ENCODE measurements at places on chromosomes 2 and 18.

DNA sequence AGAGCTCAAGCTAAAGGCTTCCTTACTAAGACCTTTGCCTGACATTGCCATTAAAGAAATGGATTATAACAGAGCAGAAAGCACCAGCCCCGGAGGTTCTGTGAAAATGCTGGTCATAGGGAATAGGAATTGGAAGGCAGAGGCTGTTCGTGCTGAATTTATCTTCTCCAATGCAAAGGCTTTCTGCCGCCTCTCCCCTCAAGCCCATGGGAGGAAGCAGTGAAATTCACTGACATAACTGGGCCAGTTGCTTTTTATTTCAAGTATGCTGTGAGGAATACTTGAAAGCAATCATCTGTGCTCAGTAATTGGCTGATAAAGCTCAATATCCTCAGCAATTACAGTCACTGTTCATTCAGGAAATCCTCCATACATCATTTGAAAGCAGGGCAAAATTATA lies 85.4 kb upstream of the LINC00305 start:
- no peak for DNase-seq

- no peak for DNase-seq
Measured at GRCh38 chr18:8828798-8829197, 123.4 kb downstream of the MTCL1 start.

DNA sequence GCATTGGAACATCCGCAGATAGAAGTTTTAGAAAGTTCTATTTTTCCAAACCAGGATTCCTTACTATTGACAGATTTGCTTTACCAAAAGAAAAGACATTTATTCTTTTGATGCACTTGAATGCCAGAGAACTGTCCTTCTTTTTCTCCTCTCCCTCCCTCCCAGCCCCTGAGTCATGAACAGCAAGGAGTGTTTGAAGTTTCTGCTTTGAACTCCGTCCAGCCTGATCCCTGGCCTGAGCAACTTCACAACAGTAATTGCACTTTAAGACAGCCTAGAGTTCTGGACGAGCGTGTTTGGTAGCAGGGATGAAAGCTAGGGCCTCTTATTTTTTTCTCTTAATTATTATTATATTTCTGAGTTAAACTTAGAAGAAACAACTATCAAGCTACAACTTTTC lies 33.6 kb downstream of the APCDD1 start:
- DNase-seq: no peak

- DNase-seq: no peak
Measured at GRCh38 chr2:59342166-59342565, 1101.0 kb upstream of the FANCL start.

GRCh38 chr2:10332402-10333246 lies 29.9 kb downstream of the HPCAL1 start:
- DNase-seq: no peak

DNA sequence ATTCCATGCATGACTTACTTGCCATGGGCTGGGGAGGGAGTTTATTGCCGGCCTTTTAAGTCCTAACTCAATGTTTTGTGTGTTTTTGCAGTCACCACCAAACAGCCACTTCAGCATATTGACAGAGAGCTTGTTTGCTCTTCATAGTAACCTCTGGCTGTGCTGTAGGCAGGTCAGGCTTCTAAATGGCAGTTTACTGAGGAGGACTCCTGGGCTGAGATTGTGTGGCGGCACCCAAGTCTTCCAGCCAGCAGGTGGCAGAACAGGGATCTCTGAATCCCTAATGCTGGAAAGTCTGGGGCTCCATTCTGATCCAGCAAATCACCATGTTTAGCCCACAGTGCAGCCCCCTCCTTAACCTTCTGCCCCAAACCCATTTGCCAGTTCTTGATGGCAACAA lies 121.2 kb downstream of the CAPN13 start:
- peak; percentile 19 for DNase-seq

DNA sequence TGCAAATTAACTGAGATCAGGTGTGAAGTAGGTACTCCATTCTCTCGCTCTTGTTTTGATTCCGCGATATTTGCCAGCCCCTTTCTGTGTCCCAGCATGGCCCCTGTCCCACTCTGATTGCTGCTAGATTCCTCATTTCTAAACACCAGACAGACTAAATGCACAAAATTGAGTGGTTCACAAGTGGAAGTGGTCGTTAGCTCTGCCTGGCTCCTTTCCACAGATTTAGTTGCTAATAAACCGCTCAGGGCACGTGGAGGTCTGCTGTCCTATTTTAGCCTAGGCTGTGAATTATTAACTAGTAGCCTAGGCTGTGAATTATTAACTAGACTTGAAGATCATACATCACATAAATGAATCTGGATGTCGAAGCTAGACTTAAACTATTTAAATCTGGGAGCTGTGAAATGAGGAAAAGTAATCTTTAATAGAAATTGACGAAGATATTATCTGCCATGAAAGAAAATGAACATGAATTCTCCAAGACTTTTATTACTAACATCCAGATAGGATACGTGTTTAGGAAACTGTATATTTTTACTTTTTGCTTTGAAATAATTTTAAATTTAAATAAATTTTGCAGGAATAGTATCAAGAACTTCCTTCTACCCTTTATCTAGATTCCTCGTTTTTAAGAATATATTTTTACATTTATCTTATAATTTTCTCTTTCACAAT lies 3.7 kb downstream of the IL1RL2 start:
- no peak for DNase-seq

DNA sequence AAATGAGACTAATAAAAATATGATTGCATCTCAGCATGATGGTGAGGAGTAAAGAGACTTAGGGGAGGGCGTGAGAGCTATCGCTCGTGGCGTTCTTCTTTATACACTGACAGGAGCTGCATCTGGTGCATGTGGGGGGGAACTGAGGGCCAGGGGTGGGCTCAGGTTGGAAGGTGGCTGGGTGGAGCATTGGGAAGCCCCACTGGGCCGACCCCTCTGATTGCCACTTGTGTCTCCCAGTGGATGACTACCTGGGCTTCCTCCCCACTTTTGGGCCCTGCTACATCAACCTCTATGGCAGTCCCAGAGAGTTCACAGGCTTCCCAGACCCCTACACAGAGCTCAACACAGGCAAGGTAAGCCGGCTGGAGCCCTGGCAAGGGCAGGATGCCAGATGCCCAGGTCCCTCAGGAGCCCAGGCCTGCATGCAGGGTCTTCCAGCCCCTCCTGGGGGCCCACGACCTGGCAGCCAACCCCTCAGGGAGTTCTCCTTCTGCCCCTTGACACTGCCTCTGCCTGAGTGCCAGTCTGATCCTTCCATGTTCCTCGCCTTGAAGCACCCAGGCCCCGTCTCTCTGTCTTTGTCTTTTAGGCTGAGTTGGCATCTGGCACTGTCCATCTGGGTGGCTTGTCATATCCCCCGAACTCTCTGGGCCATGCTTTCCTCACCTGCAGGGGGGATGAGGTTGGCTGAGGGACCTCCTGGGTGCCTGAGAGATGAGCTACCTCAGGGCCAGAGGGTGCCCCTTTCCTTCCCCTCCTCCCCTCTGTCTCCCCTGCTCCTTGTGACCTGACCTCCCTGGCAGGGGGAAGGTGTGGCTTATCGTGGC lies 97.7 kb downstream of the DYSF start:
- DNase-seq: no peak
